ELR (cell line): ENCODE measurements at places on chromosomes 11 and 22.

DNA sequence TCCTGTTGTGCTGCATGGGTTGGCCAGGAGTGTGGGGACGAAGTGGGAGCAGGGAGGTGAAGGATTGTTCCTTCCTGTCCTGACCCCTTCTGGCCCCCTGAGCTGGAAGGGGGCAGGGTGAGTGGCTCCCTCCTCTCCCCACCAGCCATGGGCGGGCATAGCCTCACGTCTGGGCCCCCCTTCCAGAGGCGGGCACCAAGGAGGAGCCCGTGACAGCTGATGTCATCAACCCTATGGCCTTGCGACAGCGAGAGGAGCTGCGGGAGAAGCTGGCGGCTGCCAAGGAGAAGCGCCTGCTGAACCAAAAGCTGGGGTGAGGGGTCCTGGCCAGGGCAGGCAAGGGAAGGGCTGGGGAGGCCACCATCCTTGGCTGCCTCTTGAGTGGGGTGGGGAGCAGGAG lies 3.4 kb downstream of the SART1 start:
- no peak for DNase-seq

DNA sequence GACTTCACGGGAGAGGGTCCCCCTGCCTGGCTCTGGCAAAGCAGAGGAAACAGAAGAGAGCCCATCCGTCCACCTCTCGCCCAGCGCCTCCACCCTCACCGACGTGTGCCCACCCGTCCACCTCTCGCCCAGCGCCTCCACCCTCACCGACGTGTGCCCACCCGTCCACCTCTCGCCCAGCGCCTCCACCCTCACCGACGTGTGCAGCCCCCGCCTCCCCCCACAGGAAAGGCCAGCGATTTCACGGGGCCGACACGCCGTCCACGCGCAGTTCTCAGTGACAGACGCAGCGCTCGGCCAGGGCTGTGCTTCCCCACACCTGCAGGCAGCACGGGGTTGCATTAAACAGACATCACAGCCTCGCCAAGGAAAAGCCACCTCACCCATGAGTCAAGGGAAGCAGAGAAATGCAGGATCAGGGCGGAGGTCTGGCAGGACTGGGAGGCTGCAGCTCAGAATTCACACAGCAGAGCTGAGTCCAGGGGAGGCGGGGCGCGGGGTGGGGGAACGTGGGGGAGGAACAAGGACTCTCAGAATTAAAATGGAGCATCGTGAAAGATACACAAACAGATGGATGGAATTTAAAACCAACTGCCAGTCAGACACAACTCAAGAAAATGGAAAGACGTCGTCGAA lies 377.7 kb downstream of the BRD1 start:
- DNase-seq = no peak

GRCh38 chr22:28899199-28899853 lies 16.0 kb downstream of the ZNRF3 start:
- DNase-seq = no peak

GRCh38 chr11:87425943-87426342 lies 388.2 kb downstream of the TMEM135 start:
- DNase-seq = peak; percentile 64

DNA sequence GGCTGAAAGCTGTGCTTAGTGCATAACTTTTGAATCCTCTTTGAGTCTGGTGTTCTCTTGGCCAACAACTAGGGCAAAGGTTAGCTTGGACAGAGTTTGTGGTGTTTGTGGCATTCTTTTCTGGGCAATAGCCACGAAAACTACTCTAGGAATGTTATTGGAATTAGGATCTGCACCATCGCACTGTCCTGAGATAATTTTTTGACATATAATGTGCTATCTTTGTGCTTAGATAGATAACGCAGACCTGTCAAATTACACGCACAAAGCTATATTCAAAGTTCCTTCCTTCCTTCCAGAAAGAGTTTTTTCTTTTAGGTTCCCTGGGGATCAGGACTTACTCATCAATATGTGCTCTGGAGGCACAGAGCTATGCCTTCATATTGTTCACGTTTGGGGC lies 166.8 kb upstream of the MTMR2 start:
- DNase-seq = peak; percentile 54

GRCh38 chr11:93652679-93653078 lies 8.8 kb upstream of the CEP295 start:
- no peak for DNase-seq

DNA sequence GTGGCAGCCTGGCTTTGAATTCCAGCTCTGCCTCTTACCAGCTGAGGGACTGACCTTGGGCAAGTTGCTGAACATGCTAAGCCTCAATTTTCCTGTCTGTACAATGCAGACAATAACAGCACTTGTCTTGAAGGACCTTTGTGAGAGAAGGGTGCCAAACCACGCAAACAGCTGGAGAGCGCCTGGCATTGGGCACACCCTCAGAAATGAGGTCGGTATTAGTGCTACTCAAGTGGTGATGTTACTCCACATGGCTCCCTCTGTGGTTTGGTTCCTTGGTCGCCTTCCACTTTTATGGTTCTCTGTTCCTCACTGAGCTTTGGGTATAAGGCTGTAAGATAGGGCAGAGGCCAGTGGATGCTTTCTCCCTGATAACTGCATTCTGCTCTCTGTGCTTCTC lies 8.2 kb downstream of the UBASH3B start:
- DNase-seq = no peak

GRCh38 chr11:62501432-62501891 lies 45.1 kb downstream of the AHNAK start:
- no peak for DNase-seq

DNA sequence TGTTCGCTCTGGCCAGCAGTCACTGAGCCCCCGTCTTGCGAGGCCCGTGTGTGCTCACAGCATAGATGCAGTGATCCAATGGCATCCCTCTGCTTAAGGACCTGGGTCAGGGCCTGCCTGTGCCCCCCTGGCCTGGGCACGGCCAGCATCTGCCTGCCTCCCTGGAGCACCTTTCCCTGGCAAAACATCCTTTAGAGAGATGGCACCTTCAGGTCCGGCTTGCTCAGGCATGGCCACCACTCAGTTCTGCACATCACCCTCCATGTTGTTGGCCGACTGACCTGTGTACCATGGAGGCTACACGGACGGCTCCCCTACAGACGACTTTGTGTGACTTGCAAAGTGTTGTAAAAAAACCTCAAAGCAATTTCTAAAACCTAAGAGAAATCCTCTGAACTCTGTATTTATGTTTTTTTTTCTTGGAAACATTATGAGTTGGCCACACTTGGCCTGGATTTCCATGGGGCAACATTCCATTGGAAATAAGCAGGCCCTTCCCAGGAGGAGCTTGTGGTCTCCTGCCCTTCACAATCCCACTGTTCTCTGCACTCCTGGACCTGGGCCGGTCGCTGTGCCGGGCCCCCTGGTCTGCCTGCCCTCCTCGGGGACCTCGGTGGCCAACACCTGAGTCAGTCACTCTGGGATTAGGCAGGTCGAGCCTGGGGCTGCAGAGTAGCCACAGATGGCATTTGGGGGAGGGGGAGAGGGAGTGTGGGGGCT lies 592.4 kb downstream of the TBC1D22A start:
- no peak for DNase-seq

- DNase-seq = no peak
Measured at GRCh38 chr11:128527046-128527445, 60.3 kb downstream of the ETS1 start.

DNA sequence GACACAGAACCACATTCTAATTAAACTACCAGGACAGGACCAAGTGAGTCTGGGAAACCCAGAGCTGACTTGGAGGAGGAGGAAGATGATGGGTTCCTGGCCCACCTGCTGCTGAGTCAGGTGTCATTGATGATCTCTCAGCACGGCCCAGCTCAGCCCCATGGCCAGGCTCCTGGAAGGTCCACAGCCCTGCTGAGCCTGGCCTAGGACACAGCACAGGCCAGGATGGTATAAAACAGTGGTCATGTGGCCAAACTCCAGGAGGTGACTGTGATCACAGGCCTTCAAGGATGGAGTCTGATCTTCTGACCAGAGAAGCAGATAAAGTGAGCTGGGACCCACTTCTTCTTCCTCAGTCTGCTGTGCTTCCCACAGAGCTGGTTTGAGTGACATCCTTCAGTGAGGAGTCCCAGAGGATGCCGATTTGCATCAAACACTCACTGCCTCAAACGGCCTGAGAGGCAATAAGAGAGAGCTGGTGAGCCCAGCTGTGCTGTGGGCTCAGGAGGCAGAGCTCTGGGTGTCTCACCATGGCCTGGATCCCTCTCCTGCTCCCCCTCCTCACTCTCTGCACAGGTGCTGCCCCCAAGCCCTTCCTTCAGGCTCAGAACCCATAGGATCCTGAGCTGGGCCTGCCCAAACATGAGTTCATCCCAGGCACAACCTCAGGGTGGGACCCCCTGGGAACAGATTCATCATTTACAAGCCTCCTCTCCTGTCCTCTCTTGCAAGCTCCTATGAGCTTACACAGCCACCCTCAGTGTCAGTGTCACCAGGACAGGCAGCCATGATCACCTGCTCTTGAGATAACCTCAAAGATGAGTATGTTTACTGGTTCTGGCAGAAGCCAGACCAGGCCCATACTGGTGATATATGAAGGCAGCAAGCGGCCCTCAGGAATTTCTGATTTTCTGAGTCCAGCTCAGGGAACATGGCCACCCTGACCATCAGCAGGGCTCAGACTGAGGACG lies 37.7 kb upstream of the IGLL5 start:
- DNase-seq = no peak

GRCh38 chr11:45264839-45265515 lies 21.2 kb downstream of the SYT13 start:
- peak; percentile 53 for DNase-seq

DNA sequence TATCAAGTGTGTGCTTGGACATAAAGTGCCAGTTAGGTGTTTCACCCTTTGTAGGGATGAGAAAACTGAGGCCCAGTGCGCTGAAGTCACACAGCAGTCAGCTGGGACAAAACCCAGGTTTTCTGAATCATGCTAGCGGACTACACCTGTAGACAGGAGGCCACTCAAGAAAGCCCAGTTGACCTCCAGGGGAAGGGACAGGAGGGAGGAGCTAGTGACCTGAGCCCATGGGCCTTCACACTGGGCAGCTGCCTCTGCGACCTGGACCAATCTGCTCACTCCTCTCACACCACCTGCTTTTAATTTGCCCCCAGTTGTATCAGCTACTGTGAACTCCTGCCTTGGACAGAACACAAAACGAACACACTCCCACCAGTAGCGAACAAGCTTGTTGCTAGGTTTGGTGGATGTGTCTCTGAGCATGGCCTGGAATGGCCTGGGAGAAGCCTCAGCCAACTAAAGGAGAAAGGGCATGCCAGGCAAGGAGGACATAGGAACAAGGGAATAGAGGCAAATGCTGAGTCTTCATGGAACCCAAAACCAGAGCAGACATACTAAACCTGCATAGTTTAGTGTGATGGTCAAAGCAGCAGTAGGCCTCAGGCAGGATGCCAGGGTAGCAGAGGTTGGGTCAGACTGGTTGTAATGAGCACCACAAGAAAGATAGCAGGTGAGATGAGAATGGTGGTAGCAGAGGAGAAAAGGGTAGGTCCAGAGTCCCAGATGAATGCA lies 7.2 kb downstream of the LMO1 start:
- no peak for DNase-seq

- no peak for DNase-seq
Measured at GRCh38 chr11:26898799-26899198, 95.1 kb upstream of the FIBIN start.

DNA sequence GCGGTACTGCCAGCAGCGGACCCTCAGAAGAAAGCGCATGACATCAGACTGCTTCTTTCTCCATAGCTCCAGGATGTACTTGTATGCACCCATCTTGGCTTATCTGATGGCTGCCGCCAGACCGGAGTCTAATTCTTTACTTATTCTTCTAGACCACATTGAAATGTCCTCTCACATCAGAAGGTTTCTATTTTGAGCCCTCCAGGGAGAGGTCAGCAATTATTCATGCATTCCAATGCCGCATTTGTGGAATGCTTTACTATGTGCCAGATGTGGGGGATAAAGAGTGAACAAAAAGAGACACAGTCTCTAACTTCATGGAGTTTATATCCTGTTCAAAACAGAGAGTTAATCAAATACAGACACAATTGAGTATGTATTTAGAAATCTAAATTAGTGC lies 230.1 kb downstream of the MIAT start:
- peak; percentile 74 for DNase-seq

GRCh38 chr11:125091247-125091876 lies 20.1 kb downstream of the TMEM218 start:
- peak; percentile 69 for DNase-seq

DNA sequence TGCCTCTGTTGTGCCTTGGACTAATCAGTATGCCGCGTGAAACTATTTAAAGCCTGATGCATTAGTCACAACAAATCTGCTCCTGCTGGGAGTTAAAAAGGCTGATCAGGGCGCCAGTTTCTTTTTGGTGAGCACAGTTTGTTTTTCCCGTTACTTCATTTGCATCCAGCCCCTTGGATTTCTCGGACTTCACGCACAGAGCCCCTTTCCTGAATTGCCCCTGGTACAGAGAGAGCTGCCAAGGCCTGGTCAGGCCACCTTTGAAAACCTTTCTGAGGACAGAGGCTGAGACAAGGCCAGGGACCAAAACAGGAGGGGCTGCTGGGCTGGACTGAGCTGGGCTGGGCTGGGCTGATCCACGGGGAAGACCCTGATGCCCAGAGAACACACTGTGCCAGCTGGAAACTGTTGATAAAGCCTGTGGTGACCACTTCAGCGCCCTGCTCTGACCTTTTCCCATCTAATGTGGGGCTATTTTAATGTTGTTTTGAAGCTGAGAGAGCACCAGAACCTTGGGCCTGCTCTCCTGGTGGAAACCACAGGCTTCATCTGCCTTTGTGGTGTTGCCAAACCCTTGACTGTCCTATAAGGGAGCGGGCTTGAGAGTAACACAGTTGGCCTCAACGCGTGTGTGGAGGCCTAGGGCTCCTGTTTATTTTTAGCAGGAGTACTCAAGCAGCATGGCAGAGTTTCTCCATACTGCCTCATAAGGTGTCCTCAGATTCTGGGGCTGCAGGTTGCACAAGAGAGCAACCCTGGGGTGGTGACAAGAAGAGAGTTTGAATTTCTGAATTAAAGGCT lies 44.2 kb downstream of the NAV2 start:
- no peak for DNase-seq

- DNase-seq = peak; percentile 66
Measured at GRCh38 chr11:76810151-76810853, 27.1 kb downstream of the TSKU start.

DNA sequence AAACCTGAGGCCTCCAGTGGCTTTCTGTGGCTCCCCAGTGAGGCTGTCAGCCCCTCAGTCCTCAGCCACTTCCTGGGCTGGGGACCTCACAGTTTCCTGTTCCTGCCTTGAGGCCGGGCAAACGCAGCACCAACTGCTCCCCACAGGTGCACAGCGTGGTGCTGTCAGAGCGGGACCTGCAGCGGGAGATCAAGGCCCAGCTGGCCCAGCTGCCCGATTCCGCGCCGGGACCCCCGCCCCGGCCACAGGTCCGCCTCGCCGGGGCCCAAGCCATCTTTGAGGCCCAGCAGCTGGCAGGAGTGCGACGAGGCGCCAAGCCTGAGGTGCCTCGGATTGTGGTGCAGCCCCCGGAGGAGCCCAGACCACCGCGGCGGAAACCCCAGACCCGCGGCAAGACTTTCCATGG lies 5.4 kb downstream of the TBC1D10C start:
- DNase-seq = no peak

DNA sequence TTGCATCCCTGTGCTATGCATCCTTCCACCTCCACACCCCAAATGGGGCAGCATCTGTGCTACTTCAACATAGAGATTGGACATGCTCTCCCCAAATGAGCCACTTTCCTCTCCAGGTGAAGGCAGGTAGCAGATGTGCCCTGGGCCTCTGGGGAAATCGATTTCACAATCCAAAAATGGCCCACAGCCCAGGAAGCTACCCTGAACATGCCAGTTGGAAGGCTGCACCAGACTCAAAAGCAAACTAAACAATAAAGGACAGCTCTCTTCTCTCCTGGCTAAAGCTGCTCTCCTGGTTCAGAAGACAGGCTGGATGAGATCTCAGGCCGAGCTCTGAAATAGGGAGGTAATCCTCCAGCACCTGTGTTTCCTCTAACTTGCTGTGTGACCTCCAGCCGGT lies 19.7 kb downstream of the ISX start:
- no peak for DNase-seq

- DNase-seq = no peak
Measured at GRCh38 chr22:32511776-32512175, 37.2 kb downstream of the FBXO7 start.
